CD14-positive monocyte (primary cell): ENCODE measurements at places on chromosomes 3 and 15. TPM values are rescaled to one million over a fixed set of nuclear protein-coding genes. Genes with fewer than 3 reads are reported as not detected.

DNA sequence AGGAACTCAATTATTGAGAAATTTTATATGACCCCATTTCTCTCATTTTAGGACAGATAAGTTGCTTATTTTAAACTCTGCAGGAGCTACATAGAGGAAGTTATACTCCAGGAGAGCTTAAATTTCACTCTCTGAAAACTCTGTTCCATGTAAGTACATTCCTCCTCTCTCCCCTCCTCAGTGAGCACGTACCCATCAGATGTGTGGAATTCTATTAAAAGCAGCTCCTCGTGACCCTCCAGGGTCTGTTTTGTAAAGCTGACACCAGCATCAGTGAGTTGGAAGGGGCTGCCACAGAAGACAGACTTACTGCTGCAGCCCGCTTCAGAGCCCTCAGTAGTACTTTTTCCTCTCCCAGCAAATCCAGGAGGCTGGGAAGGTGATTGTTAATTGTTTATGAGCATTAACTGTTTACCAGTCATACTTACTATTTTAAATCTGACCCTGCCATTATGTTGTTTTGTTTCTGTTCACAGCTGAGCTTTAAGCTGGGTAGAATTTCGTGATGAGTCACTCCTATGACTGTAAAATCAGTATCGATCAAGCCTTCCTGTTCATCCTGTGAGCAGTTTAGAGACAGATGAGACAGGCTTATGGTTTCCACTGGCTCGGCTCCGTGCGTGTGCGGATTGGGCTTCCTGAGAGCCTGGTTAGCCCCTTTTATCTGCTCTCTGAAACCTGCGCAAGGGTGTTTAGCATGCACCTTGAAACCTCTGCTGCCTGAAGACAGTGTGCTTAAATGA lies 20.4 kb downstream of the IGF1R start:
- H3K27me3 ChIP-seq, result no peaks in the 10 kb centered on the region
- no peak overlapping the region for H3K4me3 ChIP-seq
- H3K4me1 ChIP-seq, result peaks cover 13% of the 10 kb centered on the region
- no peak for DNase-seq

- no peaks in the 10 kb centered on the region for H3K36me3 ChIP-seq
- H3K27me3 ChIP-seq, result no peaks in the 10 kb centered on the region
- peaks cover 21% of the 10 kb centered on the region for H3K4me1 ChIP-seq
- no peak overlapping the region for H3K27ac ChIP-seq
- no peak for DNase-seq
- no peak overlapping the region for H3K4me3 ChIP-seq
Measured at GRCh38 chr3:194272861-194273742, 78.0 kb downstream of the CPN2 start.

DNA sequence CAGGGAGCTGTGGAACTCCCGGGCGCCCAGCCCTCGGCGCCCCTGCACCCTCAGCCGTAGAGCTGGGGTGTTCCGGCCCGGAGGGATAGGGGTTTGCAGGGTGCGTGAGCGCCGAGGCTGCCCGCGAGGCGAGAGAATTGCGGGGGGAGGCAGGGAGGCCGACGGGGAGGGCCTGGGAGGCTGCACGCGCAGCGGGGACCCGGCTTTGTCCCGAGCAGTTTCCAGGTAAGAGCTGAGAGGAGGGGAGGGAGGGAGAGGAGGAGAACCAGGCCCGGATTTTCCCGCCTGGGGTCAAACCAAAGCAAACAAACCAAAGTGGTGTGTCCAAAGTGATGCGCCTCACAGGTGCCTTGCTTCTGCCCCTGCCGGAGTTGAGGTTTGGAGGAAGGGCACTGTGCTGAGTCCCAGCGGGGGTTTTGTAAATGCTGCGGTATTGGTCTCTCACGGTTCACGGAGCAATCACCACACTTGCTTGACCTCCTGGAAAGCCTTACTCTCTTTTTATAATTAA lies 146.4 kb downstream of the TJP1 start:
- peaks cover 3% of the 10 kb centered on the region for H3K27me3 ChIP-seq
- no peak for DNase-seq
- no peak overlapping the region for H3K4me3 ChIP-seq
- no peak overlapping the region for H3K27ac ChIP-seq
- H3K36me3 ChIP-seq, result no peaks in the 10 kb centered on the region

- no peaks in the 10 kb centered on the region for H3K27me3 ChIP-seq
- DNase-seq, result no peak
- no peak overlapping the region for H3K4me3 ChIP-seq
- H3K4me1 ChIP-seq, result no peaks in the 10 kb centered on the region
Measured at GRCh38 chr3:46671541-46672348, 21.7 kb downstream of the ALS2CL start.

GRCh38 chr3:37183375-37183831 lies 9.0 kb upstream of the LRRFIP2 start:
- no peaks in the 10 kb centered on the region for H3K27me3 ChIP-seq
- no peak for DNase-seq
- no peaks in the 10 kb centered on the region for H3K36me3 ChIP-seq
- no peak overlapping the region for H3K27ac ChIP-seq

GRCh38 chr15:91946581-91947292 lies 93.2 kb downstream of the SLCO3A1 start:
- H3K4me1 ChIP-seq, result peaks cover 100% of the 10 kb centered on the region
- peak; percentile 79 for DNase-seq
- H3K36me3 ChIP-seq, result no peaks in the 10 kb centered on the region
- H3K4me3 ChIP-seq, result peak overlapping the region; percentile 11
- H3K27me3 ChIP-seq, result no peaks in the 10 kb centered on the region

DNA sequence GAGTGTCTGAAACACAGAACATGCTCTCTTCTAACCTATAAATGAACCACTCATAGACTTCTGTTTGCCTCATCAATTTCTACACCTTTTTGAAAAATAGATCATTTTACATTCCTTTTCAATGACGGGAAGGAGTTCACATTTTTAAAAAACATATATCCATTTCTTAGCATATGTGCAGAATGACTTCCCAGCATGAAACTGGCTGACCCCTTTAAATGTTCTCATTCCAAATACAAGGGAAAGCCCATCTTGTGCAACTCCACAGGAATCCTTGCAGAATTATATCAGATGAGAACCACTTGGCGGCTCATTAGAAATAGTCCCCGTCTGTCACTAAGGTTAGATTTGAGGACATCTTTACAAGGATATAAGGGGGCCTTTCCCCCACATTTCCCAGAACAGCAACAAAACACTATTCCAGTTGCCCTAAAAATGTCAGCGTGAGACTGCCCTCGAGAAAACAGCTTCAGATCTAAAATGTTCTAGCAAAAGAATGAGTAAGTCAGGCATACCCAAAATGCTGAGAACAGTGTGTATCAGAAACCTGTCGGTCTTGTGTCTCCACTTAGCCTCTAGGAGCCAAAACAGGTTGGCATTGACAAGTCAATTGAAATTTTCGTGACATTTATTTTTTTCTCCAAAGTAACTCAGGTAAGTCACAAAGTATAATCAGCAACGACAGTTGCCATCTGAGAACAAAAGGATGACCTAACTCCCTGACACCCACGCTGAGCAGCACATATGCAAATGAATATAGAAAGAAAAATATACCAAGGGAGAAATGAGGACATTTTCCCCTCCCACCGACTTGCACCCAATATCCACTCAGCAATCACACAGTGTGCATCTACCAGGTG lies 63.1 kb downstream of the FOXP1 start:
- no peaks in the 10 kb centered on the region for H3K27me3 ChIP-seq
- DNase-seq, result no peak
- peaks cover 26% of the 10 kb centered on the region for H3K4me1 ChIP-seq
- no peak overlapping the region for H3K4me3 ChIP-seq

GRCh38 chr15:88388686-88389085 lies 78.5 kb downstream of the MRPL46 start:
- no peaks in the 10 kb centered on the region for H3K27me3 ChIP-seq
- no peak overlapping the region for H3K4me3 ChIP-seq
- no peak for DNase-seq
- H3K36me3 ChIP-seq, result no peaks in the 10 kb centered on the region
- H3K4me1 ChIP-seq, result peaks cover 7% of the 10 kb centered on the region

CD96 gene
- 0.33 TPM for polyA plus RNA-seq

FGF7 gene
- not detected in 2 replicates for polyA plus RNA-seq
